ENCODE measurements at places on chromosomes 3 and 15.
A peak's percentile ranks its signal among the peaks of the same experiment; 100 is the strongest.

GRCh38 chr3:149390772-149391212 lies 13.3 kb upstream of the TM4SF1 start:
- no peak overlapping the region for H3K4me3 ChIP-seq
- H3K27ac ChIP-seq: no peak overlapping the region
- no peak for DNase-seq
- H3K36me3 ChIP-seq: no peaks in the 10 kb centered on the region

GRCh38 chr3:39665441-39665840 lies 144.0 kb upstream of the MYRIP start:
- no peak for DNase-seq
- H3K36me3 ChIP-seq: no peaks in the 10 kb centered on the region
- H3K4me1 ChIP-seq: no peaks in the 10 kb centered on the region
- no peak overlapping the region for H3K4me3 ChIP-seq
- no peak overlapping the region for H3K27ac ChIP-seq
- H3K27me3 ChIP-seq: no peaks in the 10 kb centered on the region

GRCh38 chr3:49378249-49378895 lies 20.2 kb upstream of the GPX1 start:
- peaks cover 5% of the 10 kb centered on the region for H3K36me3 ChIP-seq
- H3K27me3 ChIP-seq: no peaks in the 10 kb centered on the region
- no peak for DNase-seq
- H3K4me3 ChIP-seq: no peak overlapping the region
- no peak overlapping the region for H3K27ac ChIP-seq

GRCh38 chr15:67194171-67195114 lies 60.0 kb downstream of the AAGAB start:
- no peak overlapping the region for H3K4me3 ChIP-seq
- no peak overlapping the region for H3K27ac ChIP-seq
- no peak for DNase-seq

DNA sequence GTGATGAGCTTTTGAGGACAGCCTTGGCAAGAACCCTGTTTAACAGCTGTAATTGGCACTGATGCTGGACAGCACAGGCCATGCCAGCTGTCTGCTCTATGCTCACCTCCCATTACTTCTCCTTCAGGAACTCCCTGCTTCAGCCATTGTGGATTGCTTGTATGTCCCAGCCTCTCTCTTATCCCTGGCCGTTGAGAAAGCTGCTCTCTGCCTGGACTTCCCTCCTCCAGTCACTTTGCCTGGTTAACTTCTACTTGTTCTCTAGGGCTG lies 444.5 kb downstream of the EPHB1 start:
- no peaks in the 10 kb centered on the region for H3K36me3 ChIP-seq
- no peak overlapping the region for H3K27ac ChIP-seq
- H3K4me1 ChIP-seq: no peaks in the 10 kb centered on the region
- no peak overlapping the region for H3K4me3 ChIP-seq
- no peak for DNase-seq
- no peaks in the 10 kb centered on the region for H3K27me3 ChIP-seq

DNA sequence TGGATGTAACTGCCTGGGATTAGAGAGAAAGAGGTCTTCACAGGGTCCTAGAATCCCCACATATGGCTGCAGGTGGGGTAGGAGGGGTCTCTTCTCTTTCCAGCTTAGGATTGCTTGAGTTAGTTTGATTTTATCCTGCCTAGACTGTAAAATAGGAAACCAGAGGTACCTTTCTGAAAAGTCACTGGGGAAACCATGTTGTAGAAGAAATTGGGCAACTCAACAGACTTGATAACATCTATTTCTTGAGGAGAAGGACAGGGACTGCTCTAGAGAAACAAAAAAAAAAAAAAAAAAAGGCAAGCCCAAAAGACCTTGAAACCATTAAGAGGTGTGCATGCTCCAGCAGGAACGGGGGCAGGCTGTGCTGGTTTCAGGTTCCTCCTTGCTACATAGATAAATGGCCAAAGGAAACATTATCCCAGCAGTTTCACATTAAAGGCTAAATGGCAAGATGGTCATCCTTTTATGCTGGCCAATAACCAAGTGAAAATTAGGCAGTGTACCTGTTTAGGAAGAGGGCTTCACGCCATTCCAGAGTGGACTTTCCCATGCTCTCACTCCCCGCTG lies 116.1 kb downstream of the ALDH1A2 start:
- no peak overlapping the region for H3K27ac ChIP-seq
- H3K27me3 ChIP-seq: no peaks in the 10 kb centered on the region
- no peaks in the 10 kb centered on the region for H3K36me3 ChIP-seq
- no peaks in the 10 kb centered on the region for H3K4me1 ChIP-seq
- no peak for DNase-seq

- H3K36me3 ChIP-seq: no peaks in the 10 kb centered on the region
- DNase-seq: peak; percentile 74
- H3K27ac ChIP-seq: peak within 1 kb of the TSS; percentile 20
- H3K4me1 ChIP-seq: no peaks in the 10 kb centered on the region
Measured at GRCh38 chr15:64046421-64047153, at the start of gene DAPK2. Gene DAPK2, minus strand, starts transcription at chr15:64046485. Its CDS starts 6,224 bp downstream, at chr15:64040261.

GRCh38 chr15:52546031-52546751 lies 17.5 kb upstream of the MYO5A start:
- H3K27ac ChIP-seq: no peak overlapping the region
- DNase-seq: no peak
- peaks cover 14% of the 10 kb centered on the region for H3K36me3 ChIP-seq
- H3K4me3 ChIP-seq: no peak overlapping the region
- H3K4me1 ChIP-seq: no peaks in the 10 kb centered on the region

DNA sequence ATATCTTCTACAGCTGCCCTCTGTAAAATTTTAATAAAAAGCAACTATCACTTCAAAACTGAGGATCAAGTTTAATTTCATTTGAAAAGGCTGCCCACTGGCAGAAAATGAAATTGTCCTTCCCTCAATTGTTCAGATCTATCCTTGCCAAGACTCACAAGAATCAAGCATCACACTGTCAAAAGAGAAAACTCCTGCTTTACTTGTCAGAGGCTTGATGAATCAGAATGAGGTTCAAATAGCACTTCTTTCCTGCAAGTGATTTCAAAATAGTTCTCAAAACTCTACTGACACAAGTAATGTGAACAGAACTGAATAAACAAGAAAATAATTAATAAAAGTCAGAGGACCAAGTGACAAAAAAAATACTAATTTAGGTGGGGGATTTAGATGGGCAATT lies 70.6 kb downstream of the GOLIM4 start:
- no peak for DNase-seq
- H3K4me1 ChIP-seq: no peaks in the 10 kb centered on the region
- H3K27me3 ChIP-seq: no peaks in the 10 kb centered on the region

GRCh38 chr15:26697913-26698312 lies 75.0 kb downstream of the GABRB3 start:
- H3K27ac ChIP-seq: no peak overlapping the region
- DNase-seq: no peak
- no peak overlapping the region for H3K4me3 ChIP-seq
- no peaks in the 10 kb centered on the region for H3K36me3 ChIP-seq
- H3K4me1 ChIP-seq: no peaks in the 10 kb centered on the region

GRCh38 chr3:123027292-123028232 lies at the start of gene SEMA5B:
Gene SEMA5B, minus strand, starts transcription at chr3:123027763. Its CDS starts 66,500 bp downstream, at chr3:122961263.
- peaks cover 6% of the 10 kb centered on the region for H3K4me1 ChIP-seq
- peak; percentile 82 for DNase-seq
- no peaks in the 10 kb centered on the region for H3K27me3 ChIP-seq
- H3K36me3 ChIP-seq: no peaks in the 10 kb centered on the region
- peak within 1 kb of the TSS; percentile 73 for H3K4me3 ChIP-seq

DNA sequence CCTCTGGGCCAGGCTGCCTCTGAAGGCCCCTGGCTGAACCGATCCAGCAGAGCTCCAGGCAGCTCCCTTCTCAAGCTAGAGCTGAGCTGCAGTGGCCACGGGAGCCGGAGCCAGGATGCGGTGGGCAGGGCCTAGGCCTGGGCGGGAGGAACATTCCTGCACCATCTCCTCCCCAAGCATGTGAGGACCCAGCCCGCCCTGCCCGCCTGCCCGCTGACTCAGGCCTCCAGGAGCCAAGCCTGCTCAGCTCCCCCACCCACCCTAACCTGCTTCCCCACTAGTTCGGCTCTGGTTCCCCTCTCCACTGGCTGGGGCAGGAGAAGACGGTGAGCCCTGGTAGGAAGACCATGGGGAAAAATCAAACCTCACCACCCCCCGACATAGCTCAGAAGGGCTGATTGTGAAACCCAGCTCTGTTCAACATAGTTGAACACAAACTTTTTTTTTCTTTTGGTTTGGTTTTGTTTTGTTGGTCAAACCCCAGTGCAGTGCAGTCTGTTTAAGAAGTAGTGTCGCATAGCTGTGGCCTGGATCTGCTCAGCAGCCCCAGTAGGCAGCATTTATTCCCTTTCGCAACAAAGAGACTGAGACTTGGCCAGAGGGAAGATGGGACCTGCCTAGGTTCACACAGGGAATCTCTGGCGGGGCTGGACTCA lies 13.5 kb downstream of the SNX33 start:
- DNase-seq: no peak
- H3K27me3 ChIP-seq: no peaks in the 10 kb centered on the region
- H3K36me3 ChIP-seq: peaks cover 2% of the 10 kb centered on the region
- peak overlapping the region; percentile 38 for H3K27ac ChIP-seq

DNA sequence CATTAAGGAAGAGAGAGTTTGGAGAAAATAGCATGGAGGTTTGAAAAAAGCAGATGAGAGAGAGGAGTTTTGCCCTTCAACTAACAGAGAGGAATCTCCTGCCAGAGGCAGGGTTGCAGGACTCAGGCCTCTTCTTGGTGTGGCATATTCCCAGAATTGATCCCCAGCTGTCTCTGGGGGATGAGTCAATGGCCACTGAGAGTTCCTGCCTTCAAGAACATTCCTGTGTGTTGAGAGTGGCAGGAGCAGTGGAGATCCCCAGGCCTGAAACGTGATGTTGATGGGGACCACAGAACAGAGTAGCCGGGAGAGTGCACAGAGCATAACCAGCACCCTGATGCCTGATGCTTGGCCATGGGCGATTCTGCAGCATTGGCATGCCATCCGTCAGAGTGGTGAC lies 348.4 kb upstream of the THBS1 start:
- no peaks in the 10 kb centered on the region for H3K4me1 ChIP-seq
- no peak overlapping the region for H3K27ac ChIP-seq
- no peak for DNase-seq
- no peaks in the 10 kb centered on the region for H3K36me3 ChIP-seq

DNA sequence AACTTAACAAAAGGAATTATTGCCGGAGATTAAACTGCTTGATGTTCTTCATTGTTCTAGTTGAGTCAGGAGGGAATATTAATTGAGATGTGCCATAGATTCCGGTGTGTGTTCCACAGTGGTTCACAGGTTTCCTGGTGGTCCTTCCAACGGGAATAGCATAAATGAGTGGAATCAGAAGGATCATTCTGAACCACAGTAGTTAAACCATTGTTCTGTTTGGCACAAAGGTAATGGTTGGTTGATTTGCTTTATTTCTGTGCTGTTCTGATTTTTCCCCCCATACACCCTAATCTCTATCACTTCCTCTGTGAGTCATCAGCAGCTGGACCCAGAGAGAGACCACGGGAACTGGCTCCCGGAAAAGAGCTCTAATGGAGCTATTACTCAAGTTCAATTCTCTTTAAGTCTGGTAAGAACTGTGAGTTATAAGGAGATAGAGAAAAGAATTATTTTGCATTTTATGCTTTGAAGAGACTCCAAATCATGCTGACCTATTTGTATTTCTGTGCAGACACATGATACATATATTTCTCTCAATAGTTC lies 627.2 kb downstream of the ZIC1 start:
- no peak for DNase-seq
- no peaks in the 10 kb centered on the region for H3K27me3 ChIP-seq
- H3K27ac ChIP-seq: no peak overlapping the region
- no peak overlapping the region for H3K4me3 ChIP-seq
- H3K36me3 ChIP-seq: no peaks in the 10 kb centered on the region
- no peaks in the 10 kb centered on the region for H3K4me1 ChIP-seq
